RPMI8226 (cell line): ENCODE measurements at places on chromosomes 4 and X.

DNA sequence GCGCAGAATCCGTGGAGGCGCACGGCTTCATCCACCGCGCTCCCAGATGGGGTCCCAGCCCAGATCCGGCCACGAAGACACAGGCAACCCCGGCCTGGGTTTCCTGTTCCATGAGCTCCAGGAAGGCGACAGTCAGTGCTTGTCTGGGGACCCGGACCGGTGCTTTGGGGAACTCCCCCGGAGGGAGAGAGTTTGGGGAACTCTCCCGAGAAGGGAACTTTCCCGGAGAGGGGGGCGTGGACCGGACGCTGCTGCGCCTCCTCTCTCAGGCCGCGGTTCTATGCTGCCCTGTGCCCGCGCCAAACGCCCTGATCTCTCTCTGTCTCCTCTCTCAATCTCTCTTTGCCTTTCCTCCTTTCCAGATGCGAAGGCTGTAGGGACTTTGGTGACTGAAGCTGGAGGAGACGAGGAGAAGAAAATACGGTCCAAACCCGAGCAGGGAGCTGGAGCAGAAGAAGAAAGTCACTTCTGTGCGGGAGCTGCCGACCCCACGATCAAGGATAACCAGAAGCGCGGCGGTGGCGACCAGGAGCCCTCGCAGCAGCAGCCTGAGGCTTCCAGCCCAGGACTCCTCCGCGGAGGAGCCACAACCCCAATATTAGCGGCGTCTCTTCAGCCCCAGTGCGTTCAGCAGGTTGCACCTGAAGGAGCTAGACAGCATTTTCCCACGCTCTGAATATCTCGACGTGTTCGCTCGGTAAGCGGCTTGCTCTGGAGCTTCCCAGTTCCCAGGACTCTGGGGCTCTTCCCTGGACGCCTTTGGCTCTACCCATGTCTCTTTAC lies 47.6 kb upstream of the NKAP start:
- no peak for DNase-seq

GRCh38 chr4:76968937-76969336 lies 19.4 kb downstream of the SEPTIN11 start:
- no peak for DNase-seq

GRCh38 chr4:38822748-38823303 lies 18.2 kb upstream of the TLR1 start:
- no peak for DNase-seq

DNA sequence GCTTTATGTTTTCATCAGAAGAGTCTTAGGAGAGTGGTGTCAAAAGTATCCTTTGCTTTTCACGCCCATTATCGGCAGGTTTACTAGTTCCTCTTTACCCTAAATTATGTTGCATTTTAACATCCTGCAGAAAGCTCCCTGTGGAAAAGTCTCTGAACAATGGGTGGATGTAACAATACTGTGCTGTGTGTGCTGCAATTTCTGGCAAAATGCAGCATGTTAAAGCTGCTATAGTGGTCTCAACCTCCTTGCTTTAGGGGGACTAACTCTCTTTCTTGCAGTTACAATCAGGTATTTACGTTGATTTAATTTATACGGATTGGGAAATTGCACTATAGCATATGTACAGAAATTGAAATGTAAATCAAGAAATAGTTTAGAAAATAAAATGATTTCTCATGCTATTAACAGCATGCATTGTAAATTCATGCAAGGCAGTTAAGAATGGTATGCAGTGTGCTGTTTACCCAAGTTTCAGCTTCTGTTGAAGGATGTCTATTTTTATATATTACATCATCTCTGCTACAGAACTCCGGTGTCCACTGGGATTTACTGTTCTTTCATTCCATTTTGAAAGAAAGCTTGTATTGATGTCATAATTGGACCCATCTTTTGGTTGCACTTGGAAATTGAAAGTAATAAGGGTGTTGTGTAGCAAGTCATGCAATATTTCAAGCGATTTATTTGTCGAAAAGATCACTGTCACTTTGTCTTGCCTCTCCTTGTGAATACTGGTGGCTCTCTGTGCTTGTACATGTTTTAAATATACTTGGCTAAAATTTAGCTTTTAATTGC lies 145.7 kb downstream of the RAPGEF2 start:
- DNase-seq, result no peak

DNA sequence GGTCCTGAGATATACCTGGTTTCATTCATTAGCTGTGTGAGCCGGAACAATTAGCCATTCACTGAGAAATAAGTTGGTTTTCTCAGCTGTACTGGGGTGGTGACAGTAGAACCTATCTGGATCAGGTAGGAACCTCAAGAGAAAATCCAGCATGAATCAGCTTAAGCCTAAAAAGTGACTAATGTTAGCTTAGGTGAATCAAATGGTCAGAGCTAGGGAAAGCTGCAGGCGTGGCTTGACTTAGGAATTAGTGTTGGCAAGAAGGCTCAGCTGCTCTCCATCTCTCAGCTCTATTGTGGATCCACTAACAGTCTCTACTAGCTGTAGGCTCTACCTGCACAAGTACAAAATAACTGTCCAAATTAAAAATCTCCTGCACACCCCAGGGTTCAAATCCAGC lies 1025.5 kb downstream of the RAB28 start:
- no peak for DNase-seq

DNA sequence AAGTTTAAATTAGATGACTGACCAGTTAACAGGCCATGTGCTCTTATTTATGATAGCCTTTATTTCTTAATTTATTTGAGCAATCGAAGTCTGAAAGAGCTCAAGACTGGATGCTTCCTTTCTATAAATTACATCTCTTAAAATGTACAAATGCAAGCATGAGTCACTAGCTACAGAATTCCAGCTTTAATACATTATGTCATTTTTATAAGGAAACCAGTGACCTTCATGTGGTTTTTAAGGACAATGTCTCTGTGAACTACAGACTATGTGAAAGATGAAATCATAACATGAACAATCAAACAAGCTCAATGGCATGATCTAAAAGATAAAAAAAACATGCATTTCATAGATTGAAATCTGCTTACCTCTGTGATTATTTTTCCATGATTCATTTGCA lies 15.4 kb downstream of the HTR2C start:
- no peak for DNase-seq

- no peak for DNase-seq
Observed at GRCh38 chr4:138576684-138577083, 334.5 kb upstream of the SLC7A11 start.

- DNase-seq, result no peak
Observed at GRCh38 chr4:152352215-152352614, 183.7 kb downstream of the FBXW7 start.

GRCh38 chrX:8413279-8413678 lies 51.4 kb upstream of the VCX3B start:
- DNase-seq, result no peak

GRCh38 chrX:19840899-19841648 lies 46.3 kb downstream of the SH3KBP1 start:
- no peak for DNase-seq

GRCh38 chr4:146674829-146675570 lies 36.3 kb downstream of the POU4F2 start:
- DNase-seq, result no peak

DNA sequence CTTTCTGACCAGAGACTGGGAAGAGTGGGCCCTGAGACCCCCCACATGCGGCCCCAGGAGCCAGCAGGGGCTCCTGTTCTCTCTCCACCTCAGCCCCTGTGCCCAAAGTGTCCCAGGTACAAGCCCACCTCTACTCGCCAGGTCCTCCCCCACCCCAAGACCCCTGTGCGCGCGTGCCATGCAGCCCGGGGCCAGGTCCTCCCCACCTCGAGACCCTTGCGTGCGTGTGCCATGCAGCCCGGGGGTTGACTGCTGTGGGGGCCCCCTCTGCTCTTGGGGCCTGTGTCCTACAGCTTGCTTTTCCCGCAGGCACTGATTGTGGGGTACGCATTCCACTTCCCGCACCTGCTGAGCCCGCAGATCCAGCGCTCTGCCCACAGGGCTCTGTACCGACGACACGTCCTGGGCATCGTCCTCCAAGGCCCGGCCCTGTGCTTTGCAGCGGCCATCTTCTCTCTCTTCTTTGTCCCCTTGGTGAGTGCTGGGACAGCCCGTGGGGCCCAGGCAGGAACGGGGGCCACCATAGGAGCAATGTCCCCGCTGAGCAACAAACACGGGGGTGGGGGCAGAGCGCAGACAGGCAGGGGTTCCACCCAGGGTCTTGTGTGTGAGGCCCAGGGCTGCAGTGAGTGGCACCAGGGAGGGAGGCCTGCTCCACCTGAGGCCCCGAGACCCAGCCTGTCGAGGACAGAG lies 20.3 kb downstream of the DGKQ start:
- DNase-seq, result no peak

GRCh38 chrX:152893980-152894610 lies 3.8 kb upstream of the ZNF185 start:
- DNase-seq, result no peak

DNA sequence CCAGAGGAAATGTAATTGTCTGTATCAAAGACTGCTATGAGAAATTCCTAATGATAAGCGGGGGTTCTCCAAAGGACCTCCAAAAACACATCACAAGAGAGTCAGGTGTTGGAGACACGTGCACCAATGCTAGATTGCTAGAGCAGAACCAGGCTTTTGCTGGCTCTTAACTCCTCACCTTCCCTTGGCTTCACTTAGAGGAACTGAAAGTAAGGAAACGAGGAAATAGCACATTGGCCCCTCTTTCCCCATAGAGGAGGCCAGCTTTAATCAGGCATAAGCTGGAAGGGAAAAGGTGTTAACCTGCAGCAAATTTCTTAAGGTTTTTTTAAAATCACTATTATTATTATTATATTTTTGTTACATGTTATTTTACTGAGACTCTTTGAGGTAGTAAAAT lies 13.6 kb downstream of the OTC start:
- peak; percentile 65 for DNase-seq

DNA sequence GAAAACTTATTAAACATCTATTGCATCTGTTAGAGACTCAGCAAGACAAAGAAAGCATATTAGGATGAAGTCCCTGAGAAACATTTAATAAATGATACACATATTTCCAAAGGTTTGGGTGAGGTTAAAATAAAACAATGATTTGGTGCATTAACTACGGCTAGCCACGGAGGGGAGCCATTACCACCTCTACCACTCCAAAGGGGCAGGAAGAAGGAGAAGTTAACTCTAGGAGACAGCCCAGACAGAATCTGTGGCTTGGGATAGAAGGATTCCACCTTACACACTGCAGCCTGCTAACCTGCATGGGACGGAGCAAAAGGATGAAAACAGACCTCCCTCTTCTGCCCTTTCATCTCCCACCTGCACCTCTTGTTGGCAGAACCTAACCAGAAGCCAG lies 189.1 kb upstream of the C1QTNF7 start:
- DNase-seq, result no peak

- no peak for DNase-seq
Observed at GRCh38 chr4:56681853-56682525, 893 bp upstream of the HOPX start.

DNA sequence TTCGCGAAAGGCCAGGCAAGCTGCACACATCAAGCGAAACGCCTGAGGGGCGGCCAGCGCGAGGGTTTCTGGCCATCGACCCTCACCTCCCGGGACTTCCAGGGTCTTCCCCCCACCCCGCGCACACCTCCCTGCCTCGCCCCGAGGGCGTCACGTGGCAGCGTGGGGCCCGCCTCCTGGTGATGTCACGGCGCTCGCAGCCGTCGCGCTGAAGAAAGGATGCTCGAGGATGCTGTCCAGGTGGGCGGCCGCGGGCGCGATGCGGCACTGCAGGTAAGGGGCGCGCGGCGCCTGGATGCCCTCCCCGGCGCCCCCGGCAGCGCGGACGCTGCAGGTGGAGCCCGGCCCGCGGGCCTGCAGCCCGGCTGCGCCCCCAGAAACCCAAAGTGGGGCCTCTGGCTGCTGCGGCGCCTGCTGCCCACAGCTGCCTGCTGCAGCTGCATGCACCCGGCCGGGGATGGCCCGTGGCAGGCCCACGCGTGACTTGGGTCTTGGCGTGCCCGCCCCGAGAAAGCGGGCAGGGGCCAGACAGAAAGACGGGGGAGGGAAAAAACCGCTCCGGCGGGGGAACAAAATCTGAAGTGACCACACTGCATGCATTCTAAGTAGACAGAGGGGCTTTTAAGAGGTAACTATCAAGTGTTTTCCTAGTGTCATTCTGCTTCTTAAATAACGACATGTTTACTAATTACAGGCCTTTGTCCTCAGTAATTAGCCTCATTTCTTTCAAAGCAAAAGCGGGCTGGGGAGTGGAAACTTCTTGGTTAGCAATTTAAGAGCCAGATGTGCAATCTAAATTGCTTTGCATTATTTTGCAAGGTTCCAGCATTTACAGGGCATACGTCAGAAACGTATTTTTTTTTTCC lies 1.7 kb downstream of the CLCN4 start:
- DNase-seq, result no peak

GRCh38 chr4:32661229-32661628 lies 1941.1 kb downstream of the PCDH7 start:
- DNase-seq, result no peak

GRCh38 chr4:121913667-121914066 lies 38.2 kb downstream of the TRPC3 start:
- DNase-seq, result no peak

GRCh38 chr4:88893961-88894360 lies 163.0 kb downstream of the FAM13A start:
- no peak for DNase-seq

GRCh38 chr4:156265407-156265806 lies 311.7 kb upstream of the CTSO start:
- DNase-seq, result no peak

GRCh38 chr4:18077808-18078207 lies 56.3 kb upstream of the LCORL start:
- peak; percentile 17 for DNase-seq

- DNase-seq, result no peak
Observed at GRCh38 chr4:3368841-3369760, 72.7 kb upstream of the HGFAC start.

- DNase-seq, result no peak
Observed at GRCh38 chr4:155906554-155907247, 3.2 kb downstream of the TDO2 start.

- peak; percentile 10 for DNase-seq
Observed at GRCh38 chr4:176789955-176790354, 2.8 kb downstream of the VEGFC start.

- peak; percentile 52 for DNase-seq
Observed at GRCh38 chrX:45771560-45772340, 571.1 kb upstream of the DIPK2B start.

DNA sequence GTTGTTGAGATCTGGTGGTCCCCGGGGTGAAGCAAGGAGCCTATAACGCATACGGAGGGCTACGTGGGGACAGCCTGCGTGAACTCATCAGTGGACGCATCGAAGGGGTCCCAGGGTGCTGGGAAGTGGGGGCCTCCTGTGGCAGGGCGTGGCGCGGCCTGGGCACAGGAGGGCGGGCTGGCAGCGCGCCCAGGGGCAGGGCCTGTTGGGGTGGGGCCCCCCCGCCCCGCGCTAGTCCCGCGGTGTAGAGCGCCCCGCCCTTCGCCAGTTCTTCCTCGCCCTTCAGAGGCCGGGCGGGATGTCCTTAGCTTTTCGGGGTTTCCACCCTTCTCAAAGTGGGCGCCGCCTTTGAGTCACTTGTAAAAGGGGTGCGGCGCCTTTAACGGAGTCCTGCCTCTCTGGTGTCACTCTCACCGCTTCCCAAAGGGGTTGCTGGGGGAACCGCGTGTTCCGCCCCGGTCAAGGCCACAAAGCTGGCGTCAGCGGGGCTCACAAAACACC lies 632 bp downstream of the PLP2 start:
- DNase-seq, result peak; percentile 90

- no peak for DNase-seq
Observed at GRCh38 chr4:137998666-137999429, 243.3 kb downstream of the SLC7A11 start.
